ENCODE measurements at places on chromosomes 2 and 18. TPM values are rescaled to one million over a fixed set of nuclear protein-coding genes. Genes with fewer than 3 reads are reported as not detected.

The STPG4 gene
- total RNA-seq, result not detected

The CREG2 gene
- not detected for total RNA-seq

The ZNF638 gene
- 62.3 TPM for total RNA-seq

The LRATD1 gene
- 3.5 TPM for total RNA-seq

The UGT1A9 gene
- total RNA-seq, result not detected

The DSG1 gene
- not detected for total RNA-seq

The FAM110C gene
- not detected for total RNA-seq

The GPR39 gene
- not detected for total RNA-seq

DNA sequence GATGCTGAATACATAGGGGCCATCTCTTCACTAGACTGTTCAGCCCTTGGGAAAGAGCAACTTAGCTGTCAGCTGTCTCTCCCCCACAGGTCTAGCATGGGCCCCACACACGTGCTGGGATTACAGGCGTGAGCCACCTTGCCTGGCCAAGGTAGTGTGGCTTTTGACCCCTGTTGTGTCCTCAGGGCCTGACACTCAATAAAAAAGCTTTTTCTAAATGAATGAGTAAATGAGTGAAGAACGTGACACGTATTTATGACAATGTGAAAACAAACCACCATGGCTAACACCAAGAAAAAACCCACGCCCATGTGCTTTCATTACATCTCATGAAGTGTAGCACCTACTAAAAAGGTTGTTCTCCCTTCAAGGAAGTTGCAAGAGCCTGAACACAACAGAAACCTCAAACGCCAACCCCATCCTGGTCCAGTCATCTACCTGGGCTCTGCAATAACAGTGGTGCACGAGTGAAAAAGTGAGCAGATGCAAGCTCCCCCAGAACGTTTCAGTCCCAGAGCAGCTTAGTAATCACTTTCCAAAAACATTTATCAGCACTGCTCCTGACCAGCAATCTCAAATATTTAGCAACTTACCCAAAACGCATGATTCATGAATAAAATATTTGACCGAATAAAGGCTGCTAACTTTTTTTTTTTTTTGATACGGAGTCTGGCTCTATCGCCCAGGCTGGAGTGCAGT lies 3.4 kb downstream of the WDFY1 start:
- H3K27me3 ChIP-seq, result no peaks in the 10 kb centered on the region
- no peaks in the 10 kb centered on the region for H3K36me3 ChIP-seq
- H3K4me3 ChIP-seq, result no peak overlapping the region

DNA sequence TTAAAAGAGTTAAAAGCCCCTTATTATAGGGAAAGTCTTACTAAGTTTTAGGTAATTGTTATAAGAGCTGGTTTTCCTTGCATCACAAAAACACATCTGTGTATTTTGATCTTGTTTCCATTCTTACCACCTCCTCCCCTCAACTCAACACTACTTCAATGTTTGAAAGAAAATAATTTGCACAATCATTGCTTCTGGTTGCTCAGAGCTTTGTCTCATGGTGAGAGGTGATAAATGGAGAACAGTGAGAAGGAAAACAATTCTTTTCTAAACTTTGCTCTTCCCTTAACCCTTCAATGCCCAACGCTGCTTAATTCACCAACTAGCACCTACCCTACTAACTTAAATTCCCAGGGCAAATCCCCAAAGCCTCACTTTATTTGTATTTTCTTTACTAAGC lies 268.1 kb upstream of the LINC00305 start:
- no peak overlapping the region for H3K4me3 ChIP-seq
- no peaks in the 10 kb centered on the region for H3K27me3 ChIP-seq
- H3K36me3 ChIP-seq, result no peaks in the 10 kb centered on the region
- no peaks in the 10 kb centered on the region for H3K4me1 ChIP-seq
- no peak for DNase-seq

DNA sequence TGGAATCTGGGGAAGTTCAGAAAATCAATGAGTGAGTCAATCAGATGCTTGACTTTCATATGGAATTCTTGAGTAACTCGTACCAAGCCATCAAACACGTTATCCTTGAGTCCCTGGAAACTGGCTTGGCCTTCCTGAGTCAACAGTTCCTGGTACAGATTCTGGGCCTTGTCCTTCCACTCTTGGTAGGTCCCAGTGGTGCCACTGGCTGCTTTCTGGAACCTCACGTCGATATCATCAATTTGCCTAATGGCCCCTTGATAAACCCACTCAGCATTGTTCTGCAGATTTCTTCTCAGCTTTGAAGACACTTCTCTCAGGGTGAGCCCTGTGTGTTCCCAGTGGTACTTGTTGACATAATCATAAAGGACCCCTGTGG lies 41.1 kb downstream of the APOB start:
- no peak overlapping the region for H3K27ac ChIP-seq
- no peak for DNase-seq
- H3K4me3 ChIP-seq, result no peak overlapping the region

DNA sequence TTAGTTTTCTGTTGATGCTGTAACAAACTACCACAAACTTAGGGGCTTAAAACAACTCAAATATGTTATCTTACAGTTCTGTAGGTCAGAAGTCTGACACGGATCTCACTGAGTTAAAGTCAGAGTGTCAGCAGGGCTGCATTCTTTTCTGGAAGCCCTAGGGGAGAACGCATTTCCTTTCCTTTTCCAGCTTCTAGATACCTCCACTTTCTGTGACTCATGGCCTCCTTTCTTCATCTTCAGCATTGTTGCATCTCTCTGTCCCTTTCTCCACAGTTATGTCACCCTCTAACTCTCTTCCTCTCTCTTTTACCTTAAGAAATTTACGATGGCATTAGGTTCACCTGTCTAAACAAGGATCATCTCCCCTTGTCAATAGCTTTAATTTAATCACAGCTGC lies 13.3 kb upstream of the PPP4R1 start:
- no peaks in the 10 kb centered on the region for H3K36me3 ChIP-seq
- H3K27ac ChIP-seq, result no peak overlapping the region
- H3K27me3 ChIP-seq, result no peaks in the 10 kb centered on the region
- no peak for DNase-seq

DNA sequence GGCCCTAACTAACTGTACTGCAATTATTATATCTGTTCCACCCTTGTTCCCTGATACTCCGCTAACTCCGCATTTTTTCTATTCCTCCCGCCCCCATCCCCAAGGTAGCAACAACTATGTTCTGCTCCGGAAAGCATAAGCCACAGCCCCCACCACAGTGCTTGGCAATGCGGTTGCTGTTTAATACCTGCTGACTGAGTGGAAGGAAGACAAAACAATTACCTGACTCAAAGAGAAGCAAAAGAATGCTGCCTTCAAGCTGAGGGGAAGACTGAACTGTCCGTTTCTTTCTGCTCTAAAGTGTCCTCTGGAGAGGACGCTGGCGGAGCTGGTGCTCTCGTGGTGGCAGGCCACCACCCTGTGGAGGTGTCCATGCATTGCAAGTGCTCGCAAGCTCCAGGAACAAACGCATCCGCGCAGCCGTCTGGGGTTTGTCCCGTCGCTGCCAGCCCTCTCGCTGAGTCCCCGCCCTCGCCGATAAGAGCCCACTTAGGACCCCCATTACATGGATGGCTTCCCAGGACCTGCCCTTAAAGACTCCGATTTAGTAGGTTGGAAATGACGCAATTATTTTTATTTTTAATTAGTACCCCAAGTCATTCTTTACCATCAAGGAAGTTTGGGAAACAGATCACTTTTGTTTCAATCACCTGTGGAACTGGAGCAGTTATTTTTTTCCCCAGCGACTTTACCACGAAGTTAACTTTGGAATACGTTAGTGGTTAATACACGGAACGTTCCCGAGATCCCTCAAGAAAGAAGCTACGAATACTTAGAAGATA lies 1.6 kb upstream of the MYL12A start:
- peak overlapping the region; percentile 85 for H3K4me3 ChIP-seq
- H3K36me3 ChIP-seq, result no peaks in the 10 kb centered on the region
- H3K4me1 ChIP-seq, result peaks cover 42% of the 10 kb centered on the region

DNA sequence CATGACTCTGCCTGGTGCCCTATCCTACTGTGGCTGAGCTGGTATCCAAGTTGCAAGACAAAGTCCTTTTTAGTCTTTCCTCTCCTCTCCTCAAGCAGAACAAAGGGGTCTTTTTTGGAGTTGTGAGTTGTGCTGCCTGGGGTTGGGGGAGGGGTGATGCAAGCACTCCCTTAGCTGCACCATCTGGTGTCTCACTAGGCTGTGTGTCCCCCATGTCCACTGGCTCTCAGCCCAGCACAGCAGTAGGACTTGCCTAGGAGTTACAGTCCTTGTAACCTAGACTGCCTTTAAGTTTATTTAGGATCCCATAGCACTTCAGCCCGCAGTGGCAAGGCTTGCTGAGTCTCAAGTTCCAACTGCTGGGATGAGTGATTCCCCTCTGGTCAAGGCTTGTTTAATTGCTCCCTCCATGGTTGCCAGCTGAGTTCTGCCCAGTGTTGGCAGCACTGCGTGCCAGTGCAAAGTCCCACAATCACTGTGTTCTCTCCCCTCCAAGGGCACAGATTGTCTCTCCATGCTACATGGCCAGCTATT lies 13.2 kb upstream of the ILKAP start:
- H3K4me3 ChIP-seq, result no peak overlapping the region
- DNase-seq, result no peak
- H3K27me3 ChIP-seq, result no peaks in the 10 kb centered on the region
- no peaks in the 10 kb centered on the region for H3K36me3 ChIP-seq

- no peak for DNase-seq
- H3K27ac ChIP-seq, result no peak overlapping the region
- no peaks in the 10 kb centered on the region for H3K27me3 ChIP-seq
- H3K4me1 ChIP-seq, result no peaks in the 10 kb centered on the region
- no peaks in the 10 kb centered on the region for H3K36me3 ChIP-seq
Measured at GRCh38 chr2:216590780-216591179, 42.4 kb upstream of the IGFBP2 start.

DNA sequence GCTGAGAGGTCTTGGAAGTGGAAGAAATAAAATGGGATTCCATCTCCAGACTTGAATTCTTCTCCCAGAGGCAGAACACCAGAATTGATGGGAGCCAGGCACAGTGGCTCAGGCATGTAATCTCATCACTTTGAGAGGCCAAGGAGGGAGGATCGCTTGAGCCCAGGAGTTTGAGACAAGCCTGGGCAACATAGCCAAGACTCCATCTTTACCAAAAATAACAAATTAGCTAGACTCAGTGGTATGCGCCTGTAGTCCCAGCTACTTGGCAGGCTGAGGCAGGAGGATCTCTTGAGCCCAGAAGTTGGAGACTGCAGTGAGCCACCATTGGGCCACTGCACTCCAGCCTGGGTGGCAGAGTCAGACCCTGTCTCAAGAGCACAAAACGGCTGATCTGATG lies 144.3 kb downstream of the C1D start:
- no peak for DNase-seq
- H3K36me3 ChIP-seq, result no peaks in the 10 kb centered on the region
- no peaks in the 10 kb centered on the region for H3K4me1 ChIP-seq
- H3K27me3 ChIP-seq, result no peaks in the 10 kb centered on the region

- no peaks in the 10 kb centered on the region for H3K27me3 ChIP-seq
- H3K36me3 ChIP-seq, result no peaks in the 10 kb centered on the region
Measured at GRCh38 chr2:62787386-62787785, 81.9 kb downstream of the EHBP1 start.

- H3K27me3 ChIP-seq, result no peaks in the 10 kb centered on the region
- no peaks in the 10 kb centered on the region for H3K36me3 ChIP-seq
- H3K4me1 ChIP-seq, result no peaks in the 10 kb centered on the region
- H3K4me3 ChIP-seq, result no peak overlapping the region
Measured at GRCh38 chr2:234913208-234913626, 38.6 kb upstream of the SH3BP4 start.

DNA sequence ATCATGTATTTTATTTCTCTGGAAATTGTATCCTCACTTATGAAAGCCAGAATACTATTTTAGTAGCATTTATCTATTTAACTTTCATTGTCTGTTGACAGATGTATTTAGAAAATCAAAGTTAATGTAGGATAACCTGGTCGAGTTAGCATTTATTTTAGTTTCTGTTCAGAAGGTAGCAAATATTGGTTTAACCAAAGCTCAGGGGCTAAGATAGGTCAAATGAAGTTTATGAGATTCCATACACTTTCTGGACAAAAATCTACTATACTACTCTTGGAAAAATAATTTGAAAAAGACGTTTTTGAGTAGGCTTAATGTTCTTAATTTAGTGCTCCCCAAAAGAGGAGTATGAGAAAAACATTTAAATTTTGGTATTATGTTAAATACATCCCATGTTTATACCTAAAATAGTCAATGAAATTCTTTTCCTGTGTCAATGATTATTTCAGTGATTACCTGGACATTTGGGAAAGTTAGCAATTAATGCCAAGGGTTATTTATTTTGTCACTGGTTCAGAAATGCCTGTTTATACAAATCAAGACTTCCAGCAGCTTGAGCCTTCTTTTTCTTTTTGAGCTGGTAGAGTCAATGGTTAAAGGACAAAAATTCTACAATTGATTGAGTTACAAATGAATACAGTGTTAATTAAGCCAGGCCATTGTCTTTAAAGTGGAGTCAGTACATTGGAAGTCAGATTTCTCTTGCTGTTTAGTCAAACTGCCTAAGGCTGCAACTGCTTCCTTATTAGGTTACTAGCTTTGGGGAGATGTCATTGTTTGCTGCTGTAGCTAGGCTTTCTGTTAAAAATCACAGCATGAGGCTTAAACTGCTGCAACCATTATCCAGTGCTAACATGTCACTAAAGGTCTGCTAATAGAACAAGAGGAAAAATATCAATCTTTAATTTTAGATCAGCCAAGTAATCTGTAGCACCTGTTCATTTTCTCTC lies 182.3 kb downstream of the CAMKMT start:
- DNase-seq, result no peak
- no peaks in the 10 kb centered on the region for H3K27me3 ChIP-seq
- no peak overlapping the region for H3K4me3 ChIP-seq
- no peaks in the 10 kb centered on the region for H3K36me3 ChIP-seq
- H3K4me1 ChIP-seq, result no peaks in the 10 kb centered on the region

DNA sequence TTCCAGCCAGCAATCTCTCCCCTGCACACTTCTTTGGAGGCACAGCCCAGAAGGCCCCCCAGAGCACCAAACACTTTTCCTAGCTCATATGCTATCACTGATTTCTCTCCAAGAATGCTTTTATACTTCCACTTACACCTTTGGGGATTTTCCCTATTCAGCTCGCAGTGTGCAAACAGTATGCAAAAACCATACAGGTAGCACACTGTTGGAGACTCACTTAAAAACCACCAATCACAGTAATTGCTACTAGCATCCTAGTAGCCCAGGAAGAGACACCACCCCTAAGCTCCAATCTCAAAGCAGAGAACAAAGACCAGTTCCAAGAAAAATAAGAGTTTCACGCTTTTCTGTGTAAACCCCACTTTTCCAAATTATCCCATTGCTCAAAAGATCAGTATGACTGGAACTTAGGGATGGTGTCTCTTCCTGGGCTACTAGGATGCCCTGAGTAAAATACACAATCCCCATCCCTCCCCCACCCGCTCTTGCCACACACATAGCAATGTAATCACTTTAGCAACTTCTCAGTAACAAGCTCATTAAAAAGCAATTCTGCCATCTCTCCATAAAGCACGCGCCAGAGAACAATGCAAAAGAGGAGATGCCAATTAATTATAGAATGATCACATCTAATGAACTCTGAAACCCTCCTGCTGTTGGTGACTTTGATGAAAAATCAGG lies 43.0 kb downstream of the KLF7 start:
- no peak overlapping the region for H3K4me3 ChIP-seq
- no peaks in the 10 kb centered on the region for H3K36me3 ChIP-seq
- H3K27ac ChIP-seq, result no peak overlapping the region
- DNase-seq, result no peak
